ENCODE measurements at places on chromosomes 4 and X. TPM values are rescaled to one million over a fixed set of nuclear protein-coding genes. Genes with fewer than 3 reads are reported as not detected.
A peak's percentile ranks its signal among the peaks of the same experiment; 100 is the strongest.

Gene HSFX1
- 2.8 TPM for total RNA-seq

Gene VGLL1
- total RNA-seq, result not detected

Gene TDO2
- not detected for total RNA-seq

Gene CFAP99
- total RNA-seq, result not detected

Gene FAM199X
- 13.3 TPM for total RNA-seq

Gene RPA4
- 1.9 TPM for total RNA-seq

Gene IBSP
- not detected for total RNA-seq

Gene FAM47A
- total RNA-seq, result not detected

Gene RBM46
- total RNA-seq, result not detected

Gene PAGE4
- not detected for total RNA-seq

Gene CENPVL2
- not detected for total RNA-seq

Gene NCAPG
- 0.29 TPM for total RNA-seq

Gene HSFX3
- total RNA-seq, result not detected

Gene STS
- total RNA-seq, result 0.51 TPM

Gene RPL36A
- 212 TPM for total RNA-seq

Gene DACH2
- not detected for total RNA-seq

- no peak for DNase-seq
- H3K4me1 ChIP-seq, result no peaks in the 10 kb centered on the region
- no peak overlapping the region for H3K27ac ChIP-seq
- no peaks in the 10 kb centered on the region for H3K27me3 ChIP-seq
These were observed 91.9 kb downstream of the GPC4 start for GRCh38 chrX:133323431-133323830.

- H3K27me3 ChIP-seq, result no peaks in the 10 kb centered on the region
- no peaks in the 10 kb centered on the region for H3K4me1 ChIP-seq
- no peaks in the 10 kb centered on the region for H3K36me3 ChIP-seq
- no peak overlapping the region for H3K4me3 ChIP-seq
- no peak overlapping the region for H3K27ac ChIP-seq
These were observed 31.0 kb downstream of the UNC5C start for GRCh38 chr4:95517576-95518345.

- no peaks in the 10 kb centered on the region for H3K36me3 ChIP-seq
- no peaks in the 10 kb centered on the region for H3K4me1 ChIP-seq
- DNase-seq, result peak; percentile 21
- H3K27me3 ChIP-seq, result no peaks in the 10 kb centered on the region
- no peak overlapping the region for H3K27ac ChIP-seq
These were observed 209.3 kb downstream of the GPC3 start for GRCh38 chrX:133776072-133776471.

- no peak for DNase-seq
- H3K27me3 ChIP-seq, result no peaks in the 10 kb centered on the region
- no peaks in the 10 kb centered on the region for H3K36me3 ChIP-seq
- H3K27ac ChIP-seq, result no peak overlapping the region
- no peak overlapping the region for H3K4me3 ChIP-seq
These were observed 386.6 kb upstream of the FGF16 start for GRCh38 chrX:77060572-77060971.

- no peaks in the 10 kb centered on the region for H3K27me3 ChIP-seq
- H3K4me3 ChIP-seq, result no peak overlapping the region
- H3K4me1 ChIP-seq, result no peaks in the 10 kb centered on the region
These were observed 230.3 kb upstream of the NEIL3 start for GRCh38 chr4:177079327-177079726.

DNA sequence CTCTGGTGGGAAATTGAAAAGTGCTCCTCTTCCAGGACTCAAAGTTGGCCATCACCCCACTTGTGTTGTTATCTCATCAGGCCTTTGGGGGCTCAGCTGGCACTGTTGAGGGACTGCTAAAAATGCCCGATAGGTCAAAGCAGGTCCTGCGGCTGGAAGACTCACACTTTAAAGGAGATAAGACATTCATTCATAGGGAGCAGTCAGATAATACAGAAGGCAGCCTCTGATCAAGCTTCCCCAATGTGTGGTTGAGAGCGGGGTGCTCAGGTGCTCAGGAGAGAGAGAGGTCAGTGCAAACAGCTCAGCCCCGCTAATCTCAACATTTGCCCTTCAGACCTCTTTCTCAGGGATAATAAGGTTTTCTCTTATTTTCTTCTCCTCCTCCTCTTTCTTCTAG lies 70.3 kb downstream of the TMEM154 start:
- H3K27ac ChIP-seq, result no peak overlapping the region
- no peaks in the 10 kb centered on the region for H3K36me3 ChIP-seq
- no peaks in the 10 kb centered on the region for H3K4me1 ChIP-seq
- no peaks in the 10 kb centered on the region for H3K27me3 ChIP-seq
- H3K4me3 ChIP-seq, result no peak overlapping the region
- DNase-seq, result no peak

GRCh38 chr4:167595898-167596297 lies 361.6 kb upstream of the SPOCK3 start:
- H3K36me3 ChIP-seq, result no peaks in the 10 kb centered on the region
- H3K27me3 ChIP-seq, result no peaks in the 10 kb centered on the region
- DNase-seq, result no peak
- no peak overlapping the region for H3K27ac ChIP-seq

- no peak for DNase-seq
- H3K4me1 ChIP-seq, result no peaks in the 10 kb centered on the region
- H3K4me3 ChIP-seq, result no peak overlapping the region
- no peaks in the 10 kb centered on the region for H3K27me3 ChIP-seq
These were observed 135.9 kb downstream of the SLC4A4 start for GRCh38 chr4:71474731-71475130.

GRCh38 chr4:84480082-84480481 lies 19.0 kb downstream of the NKX6-1 start:
- no peaks in the 10 kb centered on the region for H3K36me3 ChIP-seq
- no peak for DNase-seq
- H3K4me1 ChIP-seq, result no peaks in the 10 kb centered on the region
- no peak overlapping the region for H3K4me3 ChIP-seq
- H3K27me3 ChIP-seq, result peaks cover 16% of the 10 kb centered on the region

DNA sequence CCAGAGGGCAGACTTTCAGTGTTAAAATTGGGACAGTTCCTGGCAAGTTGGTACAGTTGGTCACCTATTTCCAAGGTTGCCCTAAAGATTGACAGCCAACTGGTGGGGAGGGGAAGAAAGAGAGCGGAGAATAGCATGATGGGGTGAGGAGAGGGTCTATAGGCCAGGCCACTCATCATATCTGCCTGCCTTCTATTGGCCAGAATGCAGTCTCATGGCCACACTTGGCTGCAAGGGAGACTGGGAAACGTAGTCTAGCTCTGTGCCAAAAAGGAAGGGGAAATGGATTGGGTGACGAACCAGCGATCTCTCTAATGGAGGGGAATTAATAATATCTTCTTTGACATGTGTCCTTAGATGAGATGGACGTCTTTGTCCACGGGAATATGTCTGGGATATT lies 197.4 kb upstream of the ATP6AP2 start:
- H3K27ac ChIP-seq, result no peak overlapping the region
- H3K4me3 ChIP-seq, result no peak overlapping the region
- DNase-seq, result no peak
- no peaks in the 10 kb centered on the region for H3K36me3 ChIP-seq
- no peaks in the 10 kb centered on the region for H3K27me3 ChIP-seq

DNA sequence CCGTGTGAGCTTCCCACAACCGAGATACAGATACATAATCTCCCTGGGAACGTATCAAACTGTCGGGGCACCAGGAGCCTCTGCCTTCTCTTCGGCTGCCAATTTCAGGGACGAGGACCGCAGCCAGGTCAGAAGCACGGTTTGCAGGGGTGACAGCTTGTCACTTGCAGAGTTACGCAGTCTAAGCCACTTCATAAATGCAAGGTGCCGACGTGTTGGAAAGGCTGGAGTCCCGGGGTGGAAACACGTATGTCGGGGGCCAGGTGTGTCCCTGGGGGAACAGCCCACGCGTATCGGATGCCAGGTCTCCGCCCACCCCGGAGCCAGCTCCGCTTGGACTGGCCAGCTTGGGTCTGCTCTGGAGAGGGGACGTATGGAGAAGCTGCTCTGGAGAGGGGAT lies 76.3 kb upstream of the SHOX start:
- H3K27me3 ChIP-seq, result no peaks in the 10 kb centered on the region
- no peaks in the 10 kb centered on the region for H3K4me1 ChIP-seq

GRCh38 chr4:53150631-53151488 lies 215.0 kb downstream of the SCFD2 start:
- H3K36me3 ChIP-seq, result no peaks in the 10 kb centered on the region
- H3K4me1 ChIP-seq, result no peaks in the 10 kb centered on the region
- no peaks in the 10 kb centered on the region for H3K27me3 ChIP-seq

DNA sequence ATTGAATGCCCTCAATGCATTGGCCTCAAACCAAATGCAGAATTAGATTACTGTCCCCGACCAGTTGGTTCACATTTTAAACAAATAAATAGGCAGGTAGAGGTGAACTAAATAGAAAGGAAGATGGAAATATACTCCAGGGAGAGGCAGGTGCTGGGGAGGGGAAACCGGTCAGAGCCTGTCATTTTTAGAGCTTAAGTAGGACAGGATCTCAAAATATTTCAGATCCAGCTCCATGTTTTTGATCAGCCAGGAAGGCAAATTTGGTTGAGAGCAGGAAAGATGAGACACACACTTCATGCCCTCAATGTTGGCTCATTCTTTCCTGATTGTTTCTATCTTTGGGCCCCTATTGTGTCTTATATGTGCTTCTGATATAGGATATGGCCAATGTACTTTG lies 206.7 kb downstream of the SHROOM3 start:
- no peak overlapping the region for H3K4me3 ChIP-seq
- H3K4me1 ChIP-seq, result no peaks in the 10 kb centered on the region
- no peaks in the 10 kb centered on the region for H3K36me3 ChIP-seq

GRCh38 chr4:151431728-151432127 lies 22.8 kb downstream of the FHIP1A start:
- H3K36me3 ChIP-seq, result no peaks in the 10 kb centered on the region
- no peak overlapping the region for H3K4me3 ChIP-seq
- no peak overlapping the region for H3K27ac ChIP-seq
- no peaks in the 10 kb centered on the region for H3K27me3 ChIP-seq
- H3K4me1 ChIP-seq, result no peaks in the 10 kb centered on the region
- DNase-seq, result no peak

DNA sequence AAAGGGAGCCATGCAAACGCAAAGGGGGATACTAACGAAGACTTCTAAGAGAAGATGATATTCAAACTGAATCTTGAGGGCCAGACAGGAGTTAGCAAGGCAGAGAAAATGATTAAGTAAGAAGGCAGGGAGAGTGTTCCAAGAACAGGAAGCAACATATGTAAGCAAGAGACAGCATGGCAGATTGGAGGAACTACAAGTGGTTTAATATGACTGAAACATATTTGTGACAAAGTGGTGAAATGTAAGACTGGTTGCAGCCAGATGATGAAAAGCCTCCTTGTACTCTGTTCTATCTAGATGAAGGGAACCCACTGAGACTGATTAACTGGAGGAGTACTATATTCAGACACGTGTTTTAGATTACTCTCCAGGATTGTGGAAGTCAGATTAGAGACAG lies 116.6 kb upstream of the DIAPH2 start:
- DNase-seq, result no peak
- H3K36me3 ChIP-seq, result no peaks in the 10 kb centered on the region
- no peaks in the 10 kb centered on the region for H3K4me1 ChIP-seq
- no peak overlapping the region for H3K4me3 ChIP-seq
- no peak overlapping the region for H3K27ac ChIP-seq
- H3K27me3 ChIP-seq, result no peaks in the 10 kb centered on the region

- no peak for DNase-seq
- H3K4me3 ChIP-seq, result no peak overlapping the region
- H3K36me3 ChIP-seq, result no peaks in the 10 kb centered on the region
- no peaks in the 10 kb centered on the region for H3K4me1 ChIP-seq
- H3K27me3 ChIP-seq, result no peaks in the 10 kb centered on the region
These were observed 207.1 kb downstream of the GUCY2F start for GRCh38 chrX:109274806-109275205.

GRCh38 chr4:16154451-16154850 lies 70.6 kb upstream of the PROM1 start:
- no peak for DNase-seq
- no peak overlapping the region for H3K4me3 ChIP-seq
- H3K4me1 ChIP-seq, result no peaks in the 10 kb centered on the region
- H3K36me3 ChIP-seq, result no peaks in the 10 kb centered on the region

GRCh38 chr4:5757091-5757490 lies 46.1 kb downstream of the EVC start:
- H3K4me3 ChIP-seq, result no peak overlapping the region
- H3K27ac ChIP-seq, result no peak overlapping the region
- no peaks in the 10 kb centered on the region for H3K36me3 ChIP-seq

- peaks cover 53% of the 10 kb centered on the region for H3K4me1 ChIP-seq
- H3K27me3 ChIP-seq, result no peaks in the 10 kb centered on the region
- H3K4me3 ChIP-seq, result no peak overlapping the region
- no peak for DNase-seq
These were observed 12.8 kb upstream of the TMSB4X start for GRCh38 chrX:12962041-12962504.

DNA sequence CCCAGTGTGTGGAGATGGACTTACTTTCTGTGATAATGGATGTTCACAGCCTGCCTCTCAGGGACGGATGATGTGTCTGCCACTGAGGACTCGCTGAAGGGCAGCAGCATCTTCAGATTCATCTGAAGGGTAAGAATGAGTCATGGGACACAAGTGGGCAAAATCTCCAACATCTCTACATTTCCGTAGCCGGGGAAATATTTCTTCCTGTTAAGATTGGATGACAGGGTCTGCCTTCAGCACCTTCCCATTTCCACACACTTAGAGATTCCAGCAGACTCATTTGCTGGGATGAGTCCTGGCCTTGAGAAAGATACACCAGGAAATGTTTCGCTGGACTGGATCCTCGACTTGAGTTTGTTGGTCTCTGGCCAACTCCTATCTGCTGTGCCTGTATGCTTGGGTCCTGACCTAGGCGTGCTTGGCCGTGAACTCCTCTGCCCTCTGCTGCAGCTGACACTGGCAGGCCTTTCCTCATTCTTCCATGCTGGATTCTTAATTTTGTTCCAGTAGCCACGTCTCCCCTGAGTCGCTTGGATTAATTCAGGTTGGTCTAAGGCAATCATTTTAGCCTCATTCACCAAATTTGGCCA lies 46.5 kb upstream of the SOD3 start:
- H3K4me1 ChIP-seq, result no peaks in the 10 kb centered on the region
- H3K4me3 ChIP-seq, result no peak overlapping the region
- H3K36me3 ChIP-seq, result no peaks in the 10 kb centered on the region
- H3K27me3 ChIP-seq, result no peaks in the 10 kb centered on the region
- DNase-seq, result no peak

DNA sequence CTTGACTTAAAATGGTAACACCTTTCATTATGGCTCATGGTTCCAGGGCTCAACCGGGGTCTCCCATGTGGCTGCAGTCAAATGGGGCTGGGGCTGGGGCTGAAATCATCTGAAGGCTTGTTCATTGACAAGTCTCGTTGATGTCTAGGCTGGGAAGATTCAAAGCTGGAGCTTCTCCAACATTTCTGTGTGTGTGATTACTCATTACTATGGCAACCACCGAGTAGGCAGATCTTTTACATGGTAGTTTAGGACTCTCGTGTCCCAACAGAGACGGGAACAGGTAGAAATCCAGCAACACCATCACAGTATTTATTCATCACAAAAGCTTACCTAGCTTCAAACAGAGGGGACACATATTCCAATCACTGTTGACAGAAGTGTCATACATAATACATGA lies 7.8 kb downstream of the YTHDC1 start:
- no peak for DNase-seq
- H3K27ac ChIP-seq, result peak overlapping the region; percentile 16
- peaks cover 7% of the 10 kb centered on the region for H3K36me3 ChIP-seq
